Kidney (tissue), 22 donors: ENCODE measurements at places on chromosomes 5 and 9. TPM values are rescaled to one million over a fixed set of nuclear protein-coding genes. Genes with fewer than 3 reads are reported as not detected.
A peak's percentile ranks its signal among the peaks of the same experiment; 100 is the strongest.

SMIM33 gene
- polyA plus RNA-seq, result not detected

DAPK1 gene
- 15.5 TPM for polyA plus RNA-seq

POLR3G gene
- polyA plus RNA-seq, result 1.0 TPM

GGTA1 gene
- 6.8 TPM for polyA plus RNA-seq

PCDHGA12 gene
- 0.24 TPM for polyA plus RNA-seq

SAXO1 gene
- not detected for polyA plus RNA-seq

SLC46A2 gene
- not detected for polyA plus RNA-seq

GALT gene
- polyA plus RNA-seq, result 83.7 TPM

MYMK gene
- polyA plus RNA-seq, result not detected

SPINK13 gene
- polyA plus RNA-seq, result 0.43 TPM

- no peak for DNase-seq
These were observed 53.7 kb downstream of the SRFBP1 start for GRCh38 chr5:122015471-122015870.

- DNase-seq, result no peak
These were observed 12.1 kb downstream of the NR4A3 start for GRCh38 chr9:99833735-99834134.

DNA sequence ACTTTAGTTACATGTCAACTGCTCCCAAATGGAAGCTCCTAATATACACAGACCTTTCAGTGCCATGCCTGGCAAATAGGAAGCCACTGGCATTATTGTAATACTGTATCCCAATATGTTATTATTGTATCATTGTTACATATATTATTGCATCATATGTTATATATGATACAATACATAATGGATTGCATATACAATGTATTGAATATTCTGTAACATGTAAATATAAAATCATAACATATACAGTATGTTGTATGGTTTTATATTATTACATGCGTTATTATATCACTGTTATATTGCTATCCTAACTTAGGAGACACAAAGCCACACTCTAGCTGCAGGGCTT, 38.5 kb downstream of the RAPGEF1 start:
- DNase-seq, result no peak

- DNase-seq, result no peak
These were observed 44.3 kb upstream of the UGCG start for GRCh38 chr9:111852291-111852690.

DNA sequence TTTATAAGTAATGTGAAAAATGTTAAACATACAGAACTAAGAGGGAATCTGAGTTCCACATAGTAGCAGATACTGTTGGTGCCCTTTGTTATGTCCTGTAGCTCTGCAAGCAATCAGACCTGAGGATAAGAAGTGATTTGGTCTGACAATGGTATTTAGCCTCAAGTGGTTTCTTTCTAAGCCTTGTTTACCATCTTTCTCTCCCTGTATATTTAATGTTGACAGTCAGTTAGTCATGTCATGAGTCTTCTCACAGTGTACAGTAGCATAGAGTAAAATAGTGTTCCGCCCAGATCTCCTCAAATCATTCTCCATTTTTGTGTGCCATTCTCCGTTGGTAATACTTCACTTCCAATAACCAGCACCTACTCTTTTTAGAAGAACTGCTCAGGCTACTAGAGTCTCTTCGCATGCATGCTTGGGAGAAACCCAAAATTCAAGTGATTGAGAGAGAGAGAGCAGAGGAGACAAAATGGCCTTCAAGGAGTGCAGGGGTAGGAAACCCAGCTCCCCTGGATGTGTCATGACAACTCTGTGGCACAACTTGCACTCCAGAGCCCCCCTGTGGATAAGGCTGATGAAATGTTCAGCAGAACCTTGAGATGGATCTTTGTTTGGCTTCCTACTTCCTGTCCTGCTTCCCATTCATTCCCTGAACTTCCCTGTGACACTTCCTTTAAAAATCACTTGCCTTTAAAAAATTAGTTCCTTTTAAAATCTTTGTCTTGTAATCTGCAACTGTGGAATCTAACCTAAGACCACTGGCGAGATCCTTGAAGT, 129.2 kb upstream of the FST start:
- DNase-seq, result no peak

- DNase-seq, result no peak
These were observed 208.9 kb downstream of the TRIM32 start for GRCh38 chr9:116895961-116896360.

DNA sequence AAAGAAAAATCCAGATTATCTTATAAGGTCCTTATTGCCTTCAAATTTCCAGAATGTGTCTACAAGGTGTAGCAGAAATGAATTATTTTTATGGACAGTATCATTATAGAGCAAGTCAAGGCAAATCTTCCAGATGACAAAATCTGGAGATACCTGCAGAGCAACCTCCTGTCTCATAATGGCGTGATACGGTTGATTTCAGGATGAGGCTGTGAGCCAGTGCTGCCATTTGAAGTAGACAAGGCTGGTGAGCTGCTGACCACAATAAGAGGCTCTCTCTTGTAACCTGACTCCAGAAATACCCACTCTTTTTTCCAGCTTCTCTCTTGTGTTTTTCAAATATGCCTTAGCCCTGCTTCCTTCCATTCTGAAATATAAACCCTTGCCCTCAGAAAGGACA, 108.2 kb downstream of the HTR1A start:
- DNase-seq, result no peak

GRCh38 chr5:180170106-180170809, 38.8 kb downstream of the RASGEF1C start:
- no peak for DNase-seq

- no peak for DNase-seq
These were observed 1974.2 kb upstream of the ACO1 start for GRCh38 chr9:30410273-30410672.

DNA sequence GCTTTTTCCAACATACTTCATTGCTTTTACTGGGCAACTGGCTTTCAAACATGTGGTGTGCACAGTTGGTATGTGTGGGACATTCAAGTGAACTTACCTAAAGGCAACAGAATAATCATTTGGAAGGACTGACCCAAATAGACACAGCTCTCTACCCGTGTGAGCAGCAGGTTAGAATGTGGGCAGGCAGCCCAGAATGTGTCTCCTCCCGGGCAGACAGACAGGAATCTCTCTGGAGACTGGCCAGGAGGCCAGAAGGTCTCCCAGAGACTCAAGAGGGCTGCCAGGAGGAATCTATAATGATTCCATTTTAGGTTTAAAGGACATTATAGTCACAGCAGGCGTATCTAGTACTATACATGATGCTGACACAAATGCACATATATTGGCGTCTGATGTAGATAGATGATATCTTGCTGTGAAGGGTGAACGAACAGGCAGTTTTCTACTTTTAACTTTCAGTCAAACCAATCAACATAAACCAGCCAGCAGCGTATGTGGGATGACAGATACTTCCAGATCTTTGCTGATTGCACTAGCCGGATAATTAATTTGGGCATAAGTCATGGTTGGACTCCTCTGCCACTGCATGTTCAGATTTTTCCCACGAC, 297.4 kb upstream of the ZNF608 start:
- DNase-seq, result peak; percentile 74

DNA sequence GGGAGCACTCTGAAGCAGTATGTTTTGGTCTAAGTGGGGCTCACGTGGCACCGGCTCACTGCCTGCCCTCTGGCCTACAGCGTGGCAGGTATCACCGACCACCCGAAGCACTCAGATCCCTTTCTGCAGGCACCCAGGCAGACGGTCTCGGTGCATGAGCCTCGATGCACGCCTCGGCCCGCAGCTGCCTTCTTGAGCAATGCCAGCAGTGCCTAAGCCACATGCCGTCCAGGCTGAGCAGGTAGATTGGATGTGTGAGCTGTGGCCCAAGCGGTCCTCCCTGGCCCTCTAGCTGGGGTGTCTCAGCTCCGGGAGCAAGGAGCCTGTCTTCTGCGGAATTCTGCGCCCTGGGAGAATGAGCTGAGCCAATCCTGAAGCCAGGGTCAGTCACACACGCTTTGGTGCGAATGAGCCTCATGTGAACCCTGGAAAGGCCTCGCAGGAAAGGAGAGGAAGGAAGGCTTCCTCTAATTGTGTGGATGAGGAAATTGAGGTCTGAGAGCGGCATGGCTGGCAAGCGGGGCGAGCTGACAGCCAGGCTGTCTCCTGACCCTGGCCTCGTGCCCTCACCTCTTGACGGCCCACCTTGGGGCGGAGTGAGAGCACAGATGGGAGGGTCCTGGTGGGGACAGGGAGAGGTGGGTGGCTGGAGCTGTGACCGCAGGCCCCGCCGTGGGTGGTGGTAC, 14.4 kb downstream of the RXRA start:
- DNase-seq, result no peak

GRCh38 chr9:74277532-74277931, 219.6 kb upstream of the RORB start:
- no peak for DNase-seq

GRCh38 chr5:10563945-10564837, at the start of gene ANKRD33B:
ANKRD33B (plus strand) TSS chr5:10564070; CDS start chr5:10564468, 398 bp downstream.
- DNase-seq, result peak; percentile 76

DNA sequence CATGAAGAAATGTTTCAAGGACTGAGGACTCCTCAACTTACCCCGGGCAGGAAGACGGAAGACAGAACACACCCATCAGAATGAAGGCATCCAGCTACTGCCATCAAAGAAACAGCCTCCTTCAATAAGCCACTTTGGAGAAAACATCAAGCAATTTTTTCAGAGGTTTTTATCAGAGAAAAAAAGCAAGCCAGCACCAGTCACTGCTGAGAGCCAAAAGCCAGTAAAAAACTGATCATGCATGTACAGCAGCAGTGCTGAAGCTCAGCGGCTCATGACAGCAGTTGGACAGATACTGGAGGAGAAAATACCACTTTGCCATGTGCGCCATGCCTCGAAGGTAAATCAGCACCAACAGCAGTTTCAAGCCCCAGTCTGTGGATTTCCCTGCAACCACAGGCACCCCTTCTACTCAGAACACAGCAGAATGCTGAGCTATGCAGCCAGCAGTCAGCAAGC, 10.1 kb upstream of the ZNF484 start:
- DNase-seq, result no peak

DNA sequence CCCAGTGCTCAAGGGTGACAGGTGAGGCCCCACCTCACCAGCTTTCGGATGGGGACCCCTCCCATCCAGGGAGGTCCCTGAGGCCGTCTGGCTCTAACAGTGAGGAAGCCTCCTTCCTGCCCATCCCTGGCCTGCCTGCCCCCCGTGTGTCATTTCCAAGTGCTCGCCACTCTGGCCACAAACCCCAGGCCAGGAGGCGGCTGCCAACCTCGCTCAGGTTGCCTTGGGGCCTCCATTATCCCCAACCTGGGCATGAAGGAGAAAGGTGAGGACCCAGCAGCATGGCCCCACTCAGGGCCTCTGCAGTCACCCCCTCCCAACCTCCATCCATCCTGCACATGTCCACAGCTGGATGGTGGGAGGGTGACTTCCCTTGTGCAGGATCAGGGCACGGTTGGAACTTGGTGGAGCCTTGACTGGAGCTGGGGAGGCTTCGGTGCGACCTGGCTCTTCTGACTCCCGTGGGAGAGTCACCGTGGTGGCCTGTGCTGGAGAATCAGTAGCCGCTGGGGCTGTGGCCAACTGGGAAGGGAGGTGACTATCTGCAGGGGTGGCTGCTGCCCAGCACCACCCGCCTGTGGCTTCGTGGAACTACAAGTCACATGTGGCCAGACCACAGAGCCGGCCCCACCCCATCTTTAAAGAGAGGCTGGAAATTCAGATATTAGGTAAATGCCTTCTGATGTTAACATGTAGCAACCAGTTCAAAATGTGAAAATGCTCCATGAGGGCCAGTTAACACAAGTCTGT, 37.5 kb upstream of the GFPT2 start:
- DNase-seq, result no peak

- DNase-seq, result peak; percentile 75
These were observed 38.1 kb upstream of the CD180 start for GRCh38 chr5:67234671-67235176.

DNA sequence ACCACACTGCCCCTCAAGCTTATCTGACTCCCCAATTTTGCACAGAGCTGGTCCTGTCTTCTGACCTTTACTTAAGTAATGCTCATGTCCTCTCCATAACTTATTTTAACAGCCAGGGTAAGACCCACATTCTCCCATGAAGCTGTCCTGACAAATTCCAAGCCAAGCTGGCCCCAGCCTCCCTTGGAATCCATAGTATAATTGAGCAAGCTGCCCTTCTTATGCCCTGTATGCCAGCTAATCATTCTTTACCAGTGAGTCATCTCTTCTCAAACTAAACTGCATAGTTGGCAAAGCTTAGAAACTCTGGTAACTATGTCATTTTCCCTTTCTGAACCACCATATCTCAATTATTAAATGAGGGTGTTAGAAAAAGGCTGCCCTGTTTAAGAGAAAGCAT, 92.4 kb downstream of the NFIB start:
- DNase-seq, result no peak

DNA sequence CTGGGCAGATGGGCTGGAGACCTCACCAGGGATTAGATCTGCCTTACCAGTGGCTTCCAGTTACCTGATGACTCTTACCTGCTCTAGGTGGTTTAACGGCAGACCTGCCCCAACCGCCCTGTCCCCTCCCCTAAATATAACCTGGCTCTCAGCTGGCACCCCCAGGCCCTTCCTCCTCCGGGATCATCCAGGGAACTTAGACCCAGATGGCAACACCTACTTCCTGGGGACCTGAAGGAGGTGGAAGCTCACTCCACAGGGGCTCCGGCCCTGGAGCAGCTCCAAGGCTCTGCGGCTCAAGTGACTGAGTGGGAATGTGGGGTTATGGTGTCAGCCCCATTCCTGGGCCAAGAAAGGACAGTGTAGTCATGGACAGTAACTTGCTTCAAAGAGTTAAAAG, 130.4 kb downstream of the OLFM1 start:
- peak; percentile 30 for DNase-seq

- no peak for DNase-seq
These were observed 148.7 kb upstream of the ERCC6L2 start for GRCh38 chr9:95726756-95727155.

GRCh38 chr5:124737651-124738050, 8.8 kb downstream of the ZNF608 start:
- no peak for DNase-seq
